ENCODE measurements at places on chromosomes 5 and 9. TPM values are rescaled to one million over a fixed set of nuclear protein-coding genes. Genes with fewer than 3 reads are reported as not detected.

- H3K27me3 ChIP-seq: no peaks in the 10 kb centered on the region
- no peak overlapping the region for H3K4me3 ChIP-seq
- H3K36me3 ChIP-seq: no peaks in the 10 kb centered on the region
These were observed 45.3 kb upstream of the ADAMTSL1 start for GRCh38 chr9:18428661-18429060.

GRCh38 chr5:56585461-56585860, 229.9 kb upstream of the MAP3K1 start:
- H3K4me3 ChIP-seq: no peak overlapping the region
- H3K27me3 ChIP-seq: peaks cover 6% of the 10 kb centered on the region
- no peak for DNase-seq
- peaks cover 5% of the 10 kb centered on the region for H3K36me3 ChIP-seq
- no peak overlapping the region for H3K27ac ChIP-seq

- DNase-seq: no peak
- H3K27me3 ChIP-seq: peaks cover 87% of the 10 kb centered on the region
- no peak overlapping the region for H3K4me3 ChIP-seq
- H3K27ac ChIP-seq: no peak overlapping the region
- H3K4me1 ChIP-seq: peaks cover 12% of the 10 kb centered on the region
These were observed 6.9 kb upstream of the DMRT3 start for GRCh38 chr9:969310-970150.

DNA sequence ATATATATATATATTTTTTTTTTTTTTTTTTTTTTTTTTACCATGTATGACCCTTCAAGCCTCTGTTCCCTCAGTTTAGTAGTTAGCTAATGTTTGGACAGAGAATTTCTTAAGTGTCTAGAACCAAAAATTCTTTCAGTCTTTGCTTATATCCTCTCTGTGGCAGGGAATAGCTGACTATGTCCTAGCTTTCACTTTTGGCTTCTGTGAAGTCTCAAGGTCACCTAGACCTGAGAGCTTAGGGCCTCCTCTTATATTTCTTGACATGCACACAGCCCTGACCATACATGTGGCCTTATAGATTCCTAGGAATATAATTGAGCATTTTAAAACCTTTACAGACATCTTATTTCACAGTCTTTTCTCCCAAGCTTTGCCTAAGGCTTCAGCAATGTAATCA, 930.8 kb upstream of the CDH9 start:
- no peak overlapping the region for H3K4me3 ChIP-seq
- no peaks in the 10 kb centered on the region for H3K27me3 ChIP-seq
- DNase-seq: no peak
- no peaks in the 10 kb centered on the region for H3K36me3 ChIP-seq

GRCh38 chr9:37914154-37914551, 10.2 kb upstream of the SLC25A51 start:
- no peaks in the 10 kb centered on the region for H3K36me3 ChIP-seq
- DNase-seq: no peak
- H3K27me3 ChIP-seq: no peaks in the 10 kb centered on the region
- H3K4me3 ChIP-seq: no peak overlapping the region
- H3K4me1 ChIP-seq: peaks cover 5% of the 10 kb centered on the region
- no peak overlapping the region for H3K27ac ChIP-seq

DNA sequence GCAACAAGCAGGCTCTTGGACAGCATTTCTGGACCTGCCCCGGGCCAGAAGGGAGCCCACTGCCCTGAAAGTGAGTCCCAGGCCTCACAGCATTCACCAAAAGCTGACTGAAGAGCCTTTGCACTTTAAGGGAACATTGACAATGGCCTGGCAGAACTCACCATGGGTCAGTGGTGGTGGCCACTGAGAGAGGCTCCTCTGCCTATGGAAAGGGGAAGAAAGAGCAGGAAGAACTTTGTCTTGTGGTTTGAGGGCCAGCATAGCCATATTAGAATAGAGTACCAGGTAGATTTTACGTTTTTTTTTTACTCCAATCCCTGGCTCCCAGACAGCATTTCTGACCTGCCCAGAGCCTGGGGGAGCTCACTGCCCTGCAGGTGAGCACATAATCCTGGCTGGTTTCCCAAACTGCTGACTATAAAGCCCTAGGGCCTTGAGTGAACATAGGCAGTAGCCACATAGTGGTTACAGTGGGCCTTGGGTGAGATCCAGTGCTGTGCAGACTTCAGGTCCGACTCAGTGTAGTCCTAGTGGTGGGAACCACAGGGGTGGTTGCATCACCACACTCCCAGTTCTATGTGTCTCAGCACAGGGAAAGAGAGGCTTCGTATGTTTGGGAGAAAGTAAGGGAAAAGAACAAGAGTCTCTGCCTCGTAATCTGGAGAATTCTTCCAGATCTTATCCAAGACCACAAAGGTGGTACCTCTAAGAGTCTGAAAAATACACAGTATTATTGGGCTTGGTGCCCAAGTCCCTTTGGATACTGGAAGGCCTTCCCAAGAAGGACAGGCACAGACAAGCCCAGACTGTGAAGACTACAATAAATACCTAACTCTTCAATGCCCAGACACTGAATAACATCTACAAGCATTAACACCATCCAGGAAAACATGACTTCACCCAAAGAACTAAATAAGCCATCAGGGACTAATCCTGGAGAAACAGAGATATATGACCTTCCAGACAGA, 89.5 kb downstream of the TSSK1B start:
- no peaks in the 10 kb centered on the region for H3K4me1 ChIP-seq
- no peak overlapping the region for H3K4me3 ChIP-seq
- DNase-seq: no peak
- peaks cover 7% of the 10 kb centered on the region for H3K27me3 ChIP-seq
- no peak overlapping the region for H3K27ac ChIP-seq

DNA sequence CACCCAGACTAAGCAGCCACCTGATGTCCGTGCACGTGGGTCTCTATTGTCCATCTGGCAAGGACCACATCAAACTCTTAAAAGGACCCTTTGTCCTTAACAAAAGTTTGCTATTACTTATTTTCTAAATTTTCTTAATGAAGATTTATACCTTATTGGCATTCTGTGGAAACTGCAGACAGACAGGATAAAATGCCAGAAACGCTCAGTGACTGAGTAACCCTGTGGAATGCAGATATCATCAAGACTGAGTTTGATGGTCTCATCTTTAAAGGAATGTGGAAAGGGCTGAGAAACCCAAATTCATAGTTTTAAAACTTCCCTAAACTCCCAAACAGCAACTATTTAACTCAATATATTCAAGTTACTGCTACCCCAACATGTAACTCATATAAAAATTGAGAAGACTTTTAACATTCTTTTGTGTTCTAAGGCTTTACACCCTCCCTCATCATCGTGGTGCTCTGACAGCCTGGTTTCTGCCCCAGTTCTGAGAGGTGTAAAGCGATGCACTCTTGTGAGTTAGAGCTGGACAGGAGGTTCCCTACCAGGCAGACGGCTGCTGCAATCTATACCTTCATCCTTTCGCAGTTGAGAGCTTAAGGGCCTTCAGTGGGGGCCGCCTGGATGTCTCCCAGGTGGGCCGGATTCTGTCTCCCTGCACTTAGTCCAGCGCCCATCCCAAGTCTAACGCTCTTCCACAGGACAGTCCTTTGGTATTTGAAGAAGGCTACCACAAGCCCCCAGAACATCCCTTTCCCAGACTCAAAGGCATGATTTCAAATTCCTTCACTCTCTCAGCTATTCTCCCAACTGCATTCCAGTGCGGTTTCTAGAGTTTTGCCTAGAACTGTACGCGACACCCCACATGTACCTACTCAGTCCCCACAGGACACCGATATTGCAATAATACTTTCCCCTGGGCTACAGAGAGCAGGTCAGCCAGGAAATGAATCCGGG, 68.9 kb downstream of the DAP start:
- H3K27ac ChIP-seq: no peak overlapping the region
- H3K27me3 ChIP-seq: no peaks in the 10 kb centered on the region
- peaks cover 13% of the 10 kb centered on the region for H3K4me1 ChIP-seq
- H3K4me3 ChIP-seq: no peak overlapping the region
- no peak for DNase-seq

GRCh38 chr9:4027606-4028005, 272.3 kb downstream of the GLIS3 start:
- no peaks in the 10 kb centered on the region for H3K36me3 ChIP-seq
- no peak overlapping the region for H3K4me3 ChIP-seq
- no peak overlapping the region for H3K27ac ChIP-seq
- H3K4me1 ChIP-seq: no peaks in the 10 kb centered on the region

DNA sequence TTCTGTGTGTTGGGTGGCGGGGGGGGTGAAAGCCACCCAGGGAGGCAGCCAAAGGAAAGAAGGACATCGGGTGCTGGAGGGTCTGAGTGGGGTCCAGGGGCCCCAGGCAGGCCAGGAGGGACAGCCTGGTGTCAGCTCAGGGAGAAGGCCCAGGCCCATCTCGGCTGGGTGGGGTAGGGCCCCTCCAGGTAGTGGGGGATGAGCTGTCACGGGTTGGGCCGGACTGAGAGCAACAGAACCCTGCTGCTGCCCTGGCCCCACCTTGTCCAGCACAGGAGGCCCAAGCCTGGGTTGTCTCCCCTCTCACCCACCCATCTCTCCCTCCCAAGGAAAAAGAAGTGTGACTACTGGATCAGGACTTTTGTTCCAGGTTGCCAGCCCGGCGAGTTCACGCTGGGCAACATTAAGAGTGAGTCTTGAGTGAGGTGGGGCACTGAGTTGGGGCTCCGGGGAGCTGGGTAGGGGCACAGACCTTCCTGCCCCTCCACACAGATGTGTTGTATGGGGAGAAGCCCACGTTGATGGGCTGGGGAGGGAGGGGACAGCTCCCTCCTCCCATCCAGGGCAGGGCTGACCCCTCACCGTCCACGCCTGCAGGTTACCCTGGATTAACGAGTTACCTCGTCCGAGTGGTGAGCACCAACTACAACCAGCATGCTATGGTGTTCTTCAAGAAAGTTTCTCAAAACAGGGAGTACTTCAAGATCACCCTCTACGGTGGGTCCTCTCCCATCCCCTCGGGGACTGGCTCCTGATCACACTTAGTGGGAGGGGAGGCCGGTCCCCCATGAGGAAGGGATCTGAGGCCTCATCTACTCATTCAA, 2.3 kb downstream of the LCN2 start:
- DNase-seq: no peak
- no peaks in the 10 kb centered on the region for H3K27me3 ChIP-seq
- no peaks in the 10 kb centered on the region for H3K4me1 ChIP-seq
- no peak overlapping the region for H3K27ac ChIP-seq

DNA sequence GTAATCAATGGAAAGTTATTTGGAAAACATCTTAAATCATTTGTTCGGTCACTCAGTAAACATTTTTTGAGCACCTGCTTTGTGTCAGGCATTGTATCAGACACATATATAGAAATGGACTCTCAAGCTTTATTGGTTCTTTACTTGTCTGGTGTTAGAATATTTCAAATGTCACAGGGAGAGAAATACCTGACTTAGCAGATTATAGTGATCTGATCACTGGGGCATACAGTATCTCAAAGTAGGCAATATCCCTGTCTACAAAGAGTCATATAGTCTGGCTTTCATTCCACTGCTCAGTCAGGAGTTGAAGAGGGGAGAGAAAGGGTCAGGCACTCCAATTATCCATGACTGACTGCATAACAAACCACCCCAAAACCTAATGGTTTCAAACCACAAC, 30.2 kb downstream of the ENTREP1 start:
- no peak overlapping the region for H3K4me3 ChIP-seq
- no peaks in the 10 kb centered on the region for H3K36me3 ChIP-seq
- no peak for DNase-seq

Gene ANKRD31
- 0.05 TPM for total RNA-seq

Gene NAIP
- 12.3 TPM for total RNA-seq

Gene TRIP13
- total RNA-seq: 26.6 TPM

Gene MRPL22
- 62.2 TPM for total RNA-seq

Gene GNG10
- 23.8 TPM for total RNA-seq
